ENCODE measurements at places on chromosomes 11 and 22.

- no peak for DNase-seq
Observed at GRCh38 chr11:1162138-1162475, 4.4 kb downstream of the MUC5AC start.

GRCh38 chr11:69216647-69217051 lies 60.9 kb downstream of the SMIM38 start:
- no peak for DNase-seq

DNA sequence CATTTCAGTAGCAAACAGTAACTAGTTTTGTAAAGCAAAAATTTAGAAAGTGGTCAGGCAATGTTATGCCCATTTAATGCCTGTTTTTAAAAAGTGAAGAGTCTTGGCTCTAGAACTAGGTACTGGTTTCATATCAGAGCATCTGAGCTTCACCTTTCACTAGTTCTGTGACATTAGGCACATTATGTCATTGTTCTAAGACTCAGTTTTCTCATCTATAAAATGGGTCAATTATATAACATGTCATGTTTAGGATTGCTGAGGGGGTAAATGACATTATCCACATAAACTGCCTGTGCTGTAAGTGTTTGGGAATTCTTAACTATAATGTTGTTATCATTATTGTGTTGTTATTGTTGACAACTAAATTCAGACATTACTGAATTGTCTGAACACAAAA lies 235.6 kb upstream of the ZC3H12C start:
- no peak for DNase-seq

DNA sequence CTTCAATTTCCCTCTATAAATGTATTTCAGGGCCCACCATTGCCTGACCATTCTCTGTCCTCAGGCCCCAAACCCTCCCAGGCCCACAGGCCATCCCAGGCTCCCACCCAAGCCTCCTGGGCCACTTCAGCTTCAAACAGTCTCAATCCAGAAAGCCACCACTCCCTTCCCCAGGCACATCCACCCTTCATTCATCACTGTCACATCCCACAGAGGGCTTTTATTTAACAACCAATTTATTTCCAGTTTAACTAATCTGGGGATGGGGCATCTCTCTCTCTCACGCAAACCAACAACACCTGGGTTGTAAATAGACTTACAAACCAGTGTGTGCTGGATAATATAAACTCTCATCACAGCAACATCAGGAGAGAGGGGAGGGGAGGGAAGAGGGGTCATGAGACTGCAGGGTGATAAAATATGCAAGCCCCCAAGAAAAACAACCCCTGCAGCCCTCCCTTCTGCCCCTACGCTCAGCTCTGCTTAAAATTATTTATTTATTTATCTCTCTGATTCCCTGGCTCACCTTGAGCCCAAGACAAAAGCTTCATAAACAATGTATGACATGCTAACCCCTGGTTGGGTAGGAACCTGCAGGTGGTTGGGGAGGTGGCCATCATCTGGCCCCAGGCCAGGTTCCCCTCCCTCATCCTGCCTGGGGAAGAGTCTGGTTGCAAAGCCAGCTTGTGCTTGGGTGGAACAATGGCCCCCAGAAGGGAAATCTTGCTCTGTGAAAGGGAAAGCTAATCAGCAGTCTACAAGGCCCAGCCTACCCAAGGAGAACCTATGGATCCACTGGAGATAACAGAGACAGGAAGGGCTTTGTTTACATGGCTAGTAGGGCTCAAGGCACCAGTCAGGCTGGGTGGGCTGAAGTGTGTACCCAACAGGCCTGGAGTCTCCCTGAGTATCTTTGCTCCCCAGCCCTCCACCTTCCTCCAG lies 359.2 kb downstream of the BUD13 start:
- no peak for DNase-seq

DNA sequence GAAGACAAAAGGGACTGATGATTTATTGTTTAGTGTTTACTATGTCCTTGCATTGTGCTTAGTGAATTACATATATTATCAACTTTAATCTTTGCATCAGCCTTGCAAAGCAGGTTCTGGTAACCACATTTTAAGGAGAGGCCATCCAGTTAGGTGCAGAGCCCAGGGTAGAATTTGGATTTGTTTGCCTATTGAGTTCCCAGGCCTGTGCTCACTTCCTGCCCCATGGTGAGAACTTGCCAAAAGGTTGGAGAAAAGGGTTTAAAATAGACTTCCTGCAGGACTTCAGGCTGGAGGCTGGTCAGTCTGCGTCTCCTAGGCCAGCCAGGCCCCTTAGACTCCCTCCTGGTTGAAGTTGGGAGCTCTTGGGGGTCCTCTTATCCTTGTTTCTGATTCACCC lies 72.1 kb downstream of the ATXN10 start:
- no peak for DNase-seq

DNA sequence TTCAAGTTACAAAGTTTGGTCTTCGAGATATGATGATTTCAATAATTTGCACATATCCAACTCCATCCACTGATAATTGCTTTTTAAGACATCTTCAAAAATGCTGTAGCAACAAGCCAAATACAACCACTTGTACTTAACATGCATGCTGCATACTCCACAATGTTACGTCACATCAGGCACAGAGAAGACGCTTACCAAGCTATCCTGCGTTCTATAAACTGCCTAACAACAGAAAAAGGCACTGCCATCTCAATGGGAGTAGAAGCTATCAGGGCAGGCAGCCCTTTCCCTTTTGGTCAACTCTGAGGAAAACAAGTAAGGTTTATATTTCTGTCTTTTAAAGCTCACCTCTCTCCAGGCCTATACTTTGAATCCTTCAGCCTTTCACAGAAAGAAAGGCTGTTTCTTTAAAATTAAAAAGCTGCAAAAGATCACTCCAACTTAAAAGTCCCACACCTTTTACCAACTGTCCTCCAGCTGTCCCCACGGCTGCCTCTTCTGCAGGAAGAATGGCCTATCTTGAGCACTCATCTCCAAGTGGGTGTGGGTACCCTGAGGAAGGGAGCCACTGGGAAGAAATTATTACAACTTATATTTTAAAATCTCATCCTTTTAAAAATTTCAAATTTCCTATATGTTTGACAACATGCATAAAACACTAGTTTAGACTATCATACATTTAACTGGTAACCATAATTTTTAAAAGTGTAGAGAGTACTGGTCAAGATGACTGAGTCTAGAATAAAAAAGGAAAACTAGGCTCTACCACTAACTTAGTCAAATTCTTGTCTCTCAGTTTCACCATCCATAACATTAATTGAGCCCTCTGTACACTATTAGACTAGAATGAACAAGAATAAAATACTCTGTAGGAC lies 14.5 kb downstream of the PHF21A start:
- peak; percentile 70 for DNase-seq

- no peak for DNase-seq
Observed at GRCh38 chr11:130429983-130430382, 1.6 kb upstream of the ADAMTS8 start.

DNA sequence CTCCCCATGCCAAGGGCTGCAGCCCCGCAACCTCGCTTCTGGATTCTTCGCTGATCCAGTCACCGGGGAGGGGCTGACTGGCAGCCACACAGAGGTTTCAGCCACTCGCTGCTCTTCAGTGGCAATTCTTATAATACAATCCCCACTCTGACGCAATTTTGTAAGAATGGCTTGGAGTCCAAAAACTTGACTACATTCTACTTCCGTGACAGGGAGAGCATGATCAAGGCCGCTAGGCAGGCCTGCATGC lies 14.9 kb downstream of the PPM1F start:
- DNase-seq = no peak

DNA sequence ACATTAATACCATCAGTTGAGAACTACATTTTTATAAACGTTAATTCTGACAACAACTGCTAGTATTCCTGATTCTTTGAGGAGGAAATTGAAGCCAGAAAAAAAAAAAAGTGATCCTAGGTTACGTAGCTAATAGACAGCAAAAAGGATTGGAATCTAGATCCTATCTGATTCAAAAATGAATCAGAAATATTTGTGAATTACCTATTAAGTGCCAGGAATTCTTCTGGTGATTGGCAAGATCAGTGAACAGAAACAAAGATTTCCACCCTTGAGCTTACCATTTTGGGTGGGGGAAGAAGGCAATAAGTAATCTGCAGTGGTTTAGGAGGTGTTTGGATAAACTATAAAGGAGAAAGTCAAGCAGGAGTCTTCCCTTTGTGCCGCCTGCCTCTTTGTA lies 63.9 kb upstream of the LARGE1 start:
- no peak for DNase-seq

DNA sequence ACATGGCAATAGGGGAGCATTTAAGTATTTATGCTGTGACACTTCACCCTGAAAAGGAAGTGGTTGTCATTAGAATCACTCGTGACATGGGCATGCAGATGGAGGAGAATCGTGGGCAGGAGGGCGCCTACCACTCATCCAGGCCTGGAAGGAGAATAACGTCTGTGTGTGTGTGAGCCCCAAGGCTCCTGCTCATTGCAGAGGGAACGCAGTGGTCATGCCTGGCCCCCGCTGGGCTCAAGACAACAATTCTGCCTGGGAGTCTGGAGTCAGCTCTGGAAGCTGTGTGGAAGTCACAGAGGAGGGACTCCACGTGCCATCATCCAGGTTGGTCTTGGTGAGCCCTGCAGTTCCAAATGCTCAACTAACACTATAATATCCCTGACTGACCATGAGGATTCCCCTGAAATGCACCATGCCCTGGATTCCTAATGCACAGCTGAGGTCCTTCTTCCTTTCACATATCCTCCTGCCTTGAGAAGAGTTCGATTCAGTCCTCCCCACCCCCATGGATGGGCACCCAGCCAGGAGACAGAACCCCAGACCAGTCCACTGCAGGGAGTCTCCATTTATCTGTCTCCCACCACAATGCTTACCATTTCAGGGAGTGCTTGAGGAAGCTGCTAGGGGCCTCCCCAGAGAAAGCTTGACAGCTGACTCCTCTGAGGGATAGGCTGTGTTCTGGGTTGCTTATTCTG lies 446.9 kb upstream of the B3GAT1 start:
- no peak for DNase-seq

DNA sequence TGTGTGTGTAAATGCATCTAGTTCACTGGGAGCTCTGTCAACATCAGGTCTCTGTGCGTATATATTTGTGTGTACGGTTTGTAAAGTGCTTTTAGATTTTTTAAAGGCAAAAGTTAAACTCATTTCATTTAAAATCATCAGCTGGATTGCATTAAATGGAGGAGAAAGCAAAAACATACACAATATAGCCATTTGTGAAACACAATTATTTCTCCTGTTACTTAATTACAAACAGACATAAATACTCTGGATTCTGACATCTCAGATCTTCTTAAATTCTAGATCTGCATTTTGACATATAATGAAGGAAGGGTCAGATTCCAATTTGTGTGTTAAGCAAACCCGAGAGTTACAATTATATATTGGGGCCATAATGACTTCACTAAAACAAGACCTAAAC lies 275.4 kb upstream of the NARS2 start:
- no peak for DNase-seq

DNA sequence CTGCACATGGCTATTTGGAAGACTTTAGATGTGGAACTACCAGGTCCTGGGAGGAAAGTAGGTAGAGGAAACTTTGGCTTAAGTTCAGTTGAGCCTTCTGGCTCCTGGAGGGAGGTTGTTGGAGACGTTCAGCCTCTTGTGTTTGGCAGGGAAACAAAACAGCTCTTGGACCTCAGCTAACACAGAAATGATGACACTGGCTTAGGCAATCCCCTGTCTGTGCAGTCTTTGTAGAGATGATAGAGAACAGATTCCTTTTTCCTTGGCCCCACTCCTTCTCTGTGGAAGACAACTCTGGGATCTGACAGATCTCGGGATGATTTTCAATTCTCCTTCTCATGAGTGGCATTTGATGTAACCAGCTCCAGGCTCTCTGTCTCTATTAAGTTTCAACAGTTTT lies 428.5 kb downstream of the TMEM135 start:
- no peak for DNase-seq

- DNase-seq = no peak
Observed at GRCh38 chr22:39183991-39184585, 31.6 kb upstream of the CBX7 start.

- no peak for DNase-seq
Observed at GRCh38 chr22:37139762-37140161, 10.0 kb downstream of the IL2RB start.

DNA sequence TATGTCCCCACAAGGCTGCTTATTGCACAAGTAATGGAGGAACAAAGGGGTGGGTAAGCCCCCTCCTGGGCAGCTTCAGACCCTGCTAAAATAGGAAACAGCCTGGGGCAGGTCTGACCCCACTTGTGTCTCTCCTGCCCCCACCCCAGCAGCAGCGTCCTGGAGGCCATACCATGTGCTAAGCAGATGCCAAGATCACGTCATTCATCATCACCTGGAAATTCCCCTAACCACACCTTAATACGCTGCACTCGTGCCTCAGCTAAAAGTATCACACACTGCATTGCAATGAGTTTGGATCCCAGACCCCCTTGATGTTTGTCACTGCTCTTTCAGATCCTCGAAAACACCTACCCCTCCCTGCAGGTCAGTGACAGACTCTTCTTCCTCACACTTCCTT lies 27.8 kb upstream of the GGTLC2 start:
- DNase-seq = no peak

DNA sequence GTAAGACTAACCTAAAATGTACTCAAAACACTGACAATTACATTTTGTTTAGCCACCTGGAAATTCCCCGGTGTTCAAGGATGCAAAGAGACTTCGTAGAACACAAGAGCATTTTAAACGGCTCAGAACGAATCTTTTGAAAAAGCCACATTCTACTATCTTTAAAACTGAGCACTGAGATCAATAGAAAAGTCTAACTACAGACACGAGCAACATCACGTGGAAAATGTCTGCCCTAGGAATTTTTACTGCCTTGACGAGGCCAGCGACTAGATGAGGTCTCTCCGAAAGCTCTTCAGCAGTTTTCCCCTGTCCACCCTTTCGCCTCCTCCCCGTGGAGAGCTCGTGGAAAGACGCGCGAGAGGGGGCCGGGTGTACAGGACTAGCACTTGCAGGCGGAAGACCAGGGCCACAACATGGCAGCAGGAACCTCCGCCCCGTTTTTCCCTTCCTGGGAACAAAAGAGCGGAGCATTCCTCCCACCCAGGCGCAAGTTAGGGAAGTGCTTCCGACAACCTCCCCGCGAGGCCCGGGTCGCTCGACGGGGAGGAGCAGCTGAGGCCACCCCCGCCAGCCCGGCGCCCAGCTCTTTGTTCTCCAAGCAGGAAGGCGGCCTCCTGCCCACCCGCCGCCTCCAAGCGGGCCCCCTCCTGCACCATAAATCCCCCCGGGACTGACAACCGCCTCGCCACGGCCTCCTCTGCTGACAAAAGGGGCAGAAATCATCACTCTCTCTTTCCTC lies 1.1 kb downstream of the EIF4G2 start:
- DNase-seq = no peak

DNA sequence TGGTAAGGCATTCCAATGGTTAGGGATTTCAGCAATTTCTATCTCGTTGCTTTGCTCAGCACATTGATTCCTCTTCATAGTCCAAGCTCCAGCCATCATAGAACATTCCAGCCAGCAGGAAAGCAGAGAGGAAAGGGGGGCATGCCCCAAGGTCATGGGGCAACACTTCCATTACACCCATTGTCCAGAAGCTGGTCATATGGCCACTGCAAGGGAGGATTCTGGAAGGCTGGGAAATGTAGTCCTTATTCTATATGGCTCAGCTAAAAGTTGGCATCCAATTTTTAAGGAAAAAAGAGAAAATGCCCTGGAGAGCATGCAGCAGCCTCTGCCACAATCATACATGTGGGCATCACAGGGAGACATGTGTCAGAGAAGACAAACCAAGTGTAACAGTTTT lies 47.1 kb upstream of the RCN1 start:
- no peak for DNase-seq
